CD4-positive, alpha-beta T cell treated with Interleukin-2 at 100 ng/mL for 4 hours (primary cell): ENCODE measurements at places on chromosomes 13 and 19.

DNA sequence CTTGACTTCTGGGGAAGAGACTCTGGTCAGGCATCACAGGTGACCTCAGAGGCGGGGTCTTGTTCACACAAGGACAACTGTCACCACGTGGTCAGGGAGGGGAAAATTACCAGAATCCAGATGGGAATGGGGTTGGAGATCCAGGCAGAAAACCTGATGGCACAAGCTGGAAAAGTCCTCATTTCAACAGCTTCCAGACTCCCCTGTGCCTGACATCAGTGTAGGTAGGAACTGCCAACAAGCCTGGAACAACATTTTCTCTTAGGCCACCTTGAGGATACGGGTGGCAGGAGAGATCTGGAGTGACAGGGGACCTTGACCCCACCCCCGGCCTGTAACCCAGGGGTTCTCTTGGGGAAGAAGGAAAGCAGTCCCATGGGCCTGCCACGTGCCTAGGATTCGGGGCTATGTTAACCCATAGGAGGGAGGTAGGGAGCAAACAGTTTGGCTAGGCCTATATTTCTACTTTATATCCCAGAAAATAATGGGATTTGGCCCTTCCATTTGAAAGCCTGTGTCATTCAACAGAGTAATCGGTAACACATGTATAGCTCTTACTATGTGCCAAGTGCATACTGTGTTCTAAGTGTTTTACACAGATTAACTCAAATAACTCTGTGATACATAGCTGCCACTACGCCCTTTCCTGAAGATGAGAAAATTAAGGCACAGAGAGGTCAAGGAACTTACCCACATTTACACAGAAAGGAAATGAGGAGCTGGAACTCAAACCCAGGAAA is 44.9 kb upstream of the C13orf42 start:
- DNase-seq: no peak

DNA sequence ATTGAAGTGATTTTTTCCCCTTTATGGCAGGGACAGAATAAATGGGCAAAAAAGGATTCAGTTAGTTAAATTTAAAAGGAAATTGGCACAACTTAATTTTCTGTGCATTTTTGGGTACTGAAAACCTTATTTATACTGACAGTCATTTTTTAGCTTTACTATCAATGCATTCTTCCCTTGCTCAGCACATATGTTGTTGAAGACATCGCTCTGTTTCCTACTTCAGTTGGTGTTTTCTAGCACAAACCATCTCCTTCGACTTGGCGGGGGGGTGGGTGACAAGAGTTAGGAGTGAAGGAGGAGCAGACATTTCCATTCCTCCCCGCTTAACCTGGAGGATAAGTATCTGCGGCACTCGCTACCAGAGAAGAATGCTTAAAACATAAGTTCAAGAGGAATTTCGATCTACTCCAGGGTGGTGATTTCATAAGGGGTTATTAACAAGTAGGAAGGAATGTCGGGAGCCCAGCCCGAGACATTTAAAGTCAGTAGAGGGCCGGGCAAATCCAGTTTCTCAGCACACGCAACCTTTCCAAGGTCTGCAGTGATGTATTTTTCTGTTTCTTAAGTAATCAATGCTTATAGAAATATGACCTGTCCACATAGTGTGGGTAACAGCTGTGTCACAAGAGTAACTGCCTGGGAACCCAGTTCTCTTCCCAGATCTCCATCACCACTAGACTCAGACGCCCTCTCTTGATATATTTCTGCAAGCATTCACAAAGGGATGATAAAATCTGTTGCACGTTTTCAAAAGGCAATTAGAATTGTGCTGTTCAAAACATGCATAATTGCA is 525.8 kb downstream of the MYO16 start:
- DNase-seq: no peak

DNA sequence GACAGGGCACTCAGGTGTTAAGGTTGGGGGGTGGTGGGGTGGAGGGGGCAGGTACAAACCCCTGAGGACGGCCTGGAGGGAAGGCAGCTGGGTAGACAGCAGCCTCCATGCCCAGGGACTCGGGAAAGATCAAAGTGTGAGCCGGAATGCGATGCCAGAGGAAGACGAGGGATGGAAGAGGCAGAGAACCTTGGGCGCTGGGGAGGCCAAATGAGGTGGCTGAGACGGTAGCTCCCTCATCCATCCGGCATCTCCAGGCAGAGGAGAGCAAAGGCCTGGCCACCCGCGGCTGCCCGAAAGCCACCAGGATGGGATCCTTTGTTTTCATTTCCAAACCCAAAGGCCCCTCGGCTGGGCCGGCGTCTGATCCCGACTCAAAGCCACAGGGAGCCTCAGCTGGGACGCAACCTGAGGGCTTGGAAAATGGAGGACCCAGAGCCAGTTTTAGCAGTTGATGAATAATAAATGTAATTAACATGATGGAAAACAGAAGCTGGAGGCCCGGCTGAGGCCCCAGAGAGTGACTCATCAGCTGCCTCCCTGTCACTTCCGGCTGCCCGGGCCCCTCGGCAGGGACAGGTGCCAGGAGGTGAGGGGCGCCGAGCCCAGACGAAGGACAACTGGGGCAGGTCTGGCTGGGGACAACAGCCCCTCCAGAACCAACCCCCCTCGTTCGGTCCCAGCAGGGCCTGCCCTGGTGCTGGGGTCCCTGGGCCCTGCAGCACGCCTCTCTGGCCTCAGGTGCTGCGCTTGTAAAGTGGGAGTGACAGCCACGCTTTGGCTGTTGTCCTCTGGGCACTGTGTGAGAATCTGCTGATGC is 61.6 kb downstream of the CEBPG start:
- no peak for DNase-seq

DNA sequence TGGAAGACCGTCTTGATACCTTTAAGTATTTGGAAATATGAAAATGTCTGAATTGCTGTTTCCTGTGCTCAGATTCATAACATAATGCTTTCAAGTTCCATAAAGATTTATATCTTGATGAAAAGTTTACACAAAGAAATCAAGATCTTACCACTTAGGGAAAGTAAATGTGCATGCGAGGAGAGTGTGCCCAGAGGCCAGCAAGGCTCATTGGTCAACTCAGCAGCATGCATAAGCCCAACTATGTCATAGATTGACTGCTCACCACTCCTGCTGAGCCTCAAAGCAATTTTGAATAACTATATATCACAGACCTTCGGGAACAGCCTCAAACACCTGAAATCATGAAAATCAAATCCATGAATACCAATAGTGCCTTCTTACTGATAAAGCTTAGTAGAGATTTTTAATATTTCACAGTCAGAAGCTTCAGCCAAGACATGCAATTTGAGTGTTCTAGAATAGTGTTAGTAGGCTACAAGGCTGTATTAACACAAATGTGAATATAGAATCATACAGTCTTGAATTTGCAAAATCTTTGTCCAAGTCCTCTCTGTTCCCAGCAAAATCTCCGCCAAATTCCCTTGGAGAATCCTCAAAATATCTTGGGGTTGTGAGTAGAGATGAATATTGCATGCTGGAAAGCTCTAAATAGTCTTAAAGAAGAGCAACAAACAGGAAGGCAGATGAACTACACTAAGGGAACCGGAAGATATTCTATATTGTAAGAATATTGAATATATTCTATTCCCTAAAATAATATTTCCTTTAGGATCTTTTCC is 124.1 kb downstream of the DCLK1 start:
- DNase-seq: no peak

DNA sequence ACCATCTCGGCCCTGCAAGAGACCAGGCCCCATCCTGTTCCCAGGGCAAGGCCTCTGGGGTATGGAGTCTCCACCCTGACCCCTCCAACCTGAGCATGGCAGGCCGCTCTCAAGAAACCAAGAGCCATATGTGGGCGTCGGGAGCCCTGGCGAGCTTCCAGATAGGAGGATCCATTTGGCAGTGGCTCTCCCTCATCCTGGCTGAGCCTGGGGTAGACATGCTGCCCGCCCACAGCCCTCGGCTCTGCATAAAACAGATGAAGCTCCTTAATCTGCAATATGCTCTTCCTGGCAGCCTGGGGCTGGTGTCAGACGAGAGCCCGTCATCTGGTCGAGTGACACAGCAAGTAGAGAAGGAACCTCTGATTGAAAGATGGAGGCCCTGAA is 6.1 kb downstream of the ATP13A1 start:
- DNase-seq: no peak

GRCh38 chr13:26919311-26919710 is 158.7 kb upstream of the GPR12 start:
- DNase-seq: no peak

- DNase-seq: peak; percentile 6
Measured at GRCh38 chr19:23996549-23996948, 81.9 kb downstream of the ZNF726 start.

DNA sequence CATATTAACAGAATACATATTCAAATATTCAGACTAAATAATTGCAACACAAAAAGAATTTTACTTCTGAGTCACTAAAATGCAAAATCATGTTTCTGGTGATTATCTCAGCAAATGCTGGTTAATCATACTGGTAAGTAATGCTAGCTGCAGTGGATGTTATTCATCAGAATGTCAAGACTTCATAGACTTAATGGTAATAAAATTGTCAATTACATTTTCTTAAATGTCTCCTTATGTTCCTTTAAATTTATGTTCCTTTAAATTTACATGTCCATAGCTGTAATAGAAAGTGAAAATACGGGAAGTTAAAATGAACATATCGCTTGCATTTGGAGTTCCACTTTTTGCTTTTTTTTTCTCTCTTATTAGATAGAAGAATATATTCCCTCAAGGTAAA is 853.0 kb downstream of the SLITRK6 start:
- no peak for DNase-seq

DNA sequence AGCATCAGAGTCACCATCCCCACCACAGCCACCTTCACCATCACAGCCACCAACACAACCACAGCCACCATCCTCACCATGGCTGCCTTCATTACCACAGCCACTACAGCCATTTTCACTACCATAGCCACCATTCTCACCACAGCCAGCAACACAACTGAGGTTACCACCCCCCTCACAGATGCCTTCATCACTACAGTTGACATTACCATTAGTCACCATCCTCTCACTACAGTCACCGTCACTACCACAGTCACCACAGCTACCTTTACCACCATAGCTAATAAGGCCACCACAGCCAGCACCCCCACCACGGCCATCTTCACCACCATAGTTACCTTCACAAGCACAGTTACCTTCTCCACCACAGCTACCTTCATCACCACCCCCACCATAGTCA is 269.6 kb downstream of the DNAJC15 start:
- no peak for DNase-seq

GRCh38 chr19:52922841-52923777 is at the start of gene ZNF888:
Gene ZNF888 (minus strand): TSS chr19:52923428. CDS start chr19:52917873, 5,555 bp downstream.
- DNase-seq: peak; percentile 89

GRCh38 chr19:2575734-2576481 is 100.0 kb downstream of the GADD45B start:
- no peak for DNase-seq

DNA sequence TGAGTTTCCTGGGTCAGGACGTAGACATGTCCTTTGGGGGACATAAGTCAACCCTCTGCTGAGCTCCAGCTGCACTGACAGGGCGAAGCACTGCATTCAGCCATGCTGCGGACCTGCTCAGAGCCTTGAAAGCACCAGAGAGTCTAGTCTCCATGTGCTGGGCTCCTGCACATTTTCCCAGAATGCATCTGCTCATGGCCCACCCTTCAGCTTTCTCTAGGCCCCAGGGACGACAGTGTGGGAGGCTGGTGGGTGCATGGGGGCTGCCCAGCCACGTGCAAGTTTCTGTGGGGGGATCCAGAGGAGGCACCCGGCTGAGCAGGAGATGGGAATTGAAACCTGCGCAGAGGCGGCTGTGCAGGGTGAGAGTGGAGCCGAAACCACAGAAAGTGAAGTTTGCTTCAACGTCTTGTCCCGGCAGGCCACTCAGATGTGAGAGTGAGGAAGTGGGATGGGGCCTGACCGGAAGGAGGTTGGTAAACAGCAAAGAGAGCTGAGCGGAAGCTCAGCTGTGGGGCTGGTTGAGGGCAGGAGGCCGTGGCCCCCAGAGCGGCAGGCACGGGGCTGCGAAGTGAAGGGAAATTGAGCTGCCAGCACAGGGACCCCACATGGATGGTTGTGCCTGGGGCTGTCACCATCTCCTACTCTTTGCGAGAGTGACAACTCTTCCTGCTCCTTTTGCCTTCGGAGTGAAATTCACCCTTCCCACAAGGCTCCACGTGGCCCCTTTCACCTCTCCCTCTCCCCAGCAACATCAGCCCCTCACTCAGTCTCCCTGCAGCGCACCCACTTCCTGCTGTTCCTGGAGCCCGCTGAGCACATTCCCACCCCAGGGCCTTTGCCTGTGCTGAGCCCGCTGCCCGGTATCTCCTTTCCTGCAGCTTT is 11.8 kb downstream of the PGLS start:
- DNase-seq: peak; percentile 43

GRCh38 chr13:37608750-37609339 is 10.3 kb upstream of the POSTN start:
- no peak for DNase-seq

GRCh38 chr13:19664481-19665230 is 31.2 kb downstream of the MPHOSPH8 start:
- no peak for DNase-seq

- DNase-seq: no peak
Measured at GRCh38 chr13:98853771-98854221, 101.3 kb upstream of the SLC15A1 start.

DNA sequence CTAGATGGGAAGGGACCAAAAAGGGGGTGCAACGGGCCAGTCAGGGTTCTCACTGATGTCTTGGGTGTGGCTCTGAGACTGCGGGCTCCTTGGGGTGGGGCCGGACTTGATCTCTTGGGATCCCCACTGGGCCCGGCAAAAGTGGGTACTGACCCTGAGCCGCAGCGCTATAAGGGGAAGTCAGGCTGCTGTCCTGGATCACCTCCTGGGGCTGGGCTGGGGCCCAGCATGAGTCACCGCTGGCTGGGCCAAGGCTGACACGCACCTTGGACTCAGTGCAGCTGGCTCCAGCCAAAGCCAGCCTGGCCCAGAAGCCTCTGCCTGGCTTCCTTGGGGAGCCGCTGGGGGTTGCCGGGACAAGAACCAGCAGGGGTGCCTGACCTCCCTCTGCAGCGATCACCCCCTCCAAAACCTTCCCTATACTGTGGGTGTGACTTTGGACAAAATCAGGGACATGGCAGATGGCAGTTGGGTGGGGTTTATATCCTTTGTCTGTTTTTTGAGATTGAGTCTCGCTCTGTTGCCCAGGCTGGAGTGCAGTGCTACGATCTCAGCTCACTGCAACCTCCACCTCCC is 617 bp upstream of the IQCN start:
- DNase-seq: no peak

- peak; percentile 40 for DNase-seq
Measured at GRCh38 chr19:39506944-39507714, 7.8 kb upstream of the SELENOV start.

- no peak for DNase-seq
Measured at GRCh38 chr19:43406297-43406696, 8.4 kb upstream of the TEX101 start.

GRCh38 chr19:5706876-5707573 is 12.9 kb downstream of the LONP1 start:
- no peak for DNase-seq

DNA sequence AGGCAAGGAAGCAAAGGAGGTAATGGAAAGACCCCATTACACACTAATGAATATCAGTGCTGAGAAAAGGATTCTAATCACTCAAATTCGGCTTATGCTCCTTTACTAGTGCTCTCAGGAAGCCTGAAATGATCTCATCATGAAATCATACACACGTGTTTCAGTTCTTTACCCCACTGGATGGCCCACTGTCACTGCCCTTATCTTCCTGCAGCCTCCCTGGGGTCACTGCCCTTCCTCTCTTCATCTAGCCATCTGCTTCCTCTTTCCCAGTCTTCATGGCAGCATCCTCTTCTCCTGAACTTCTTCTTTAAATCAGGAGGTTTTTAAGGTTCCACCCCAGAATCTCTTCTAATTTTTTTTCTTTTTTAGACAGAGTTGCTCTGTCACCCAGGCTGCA is 27.9 kb upstream of the EEF1AKMT1 start:
- no peak for DNase-seq

- DNase-seq: no peak
Measured at GRCh38 chr19:38464421-38465082, 31.1 kb downstream of the RYR1 start.
